Kasumi-1 (cell line): ENCODE measurements at places on chromosomes 3 and 15.

- no peak for DNase-seq
Observed at GRCh38 chr3:17192995-17193394, 308.2 kb downstream of the PLCL2 start.

DNA sequence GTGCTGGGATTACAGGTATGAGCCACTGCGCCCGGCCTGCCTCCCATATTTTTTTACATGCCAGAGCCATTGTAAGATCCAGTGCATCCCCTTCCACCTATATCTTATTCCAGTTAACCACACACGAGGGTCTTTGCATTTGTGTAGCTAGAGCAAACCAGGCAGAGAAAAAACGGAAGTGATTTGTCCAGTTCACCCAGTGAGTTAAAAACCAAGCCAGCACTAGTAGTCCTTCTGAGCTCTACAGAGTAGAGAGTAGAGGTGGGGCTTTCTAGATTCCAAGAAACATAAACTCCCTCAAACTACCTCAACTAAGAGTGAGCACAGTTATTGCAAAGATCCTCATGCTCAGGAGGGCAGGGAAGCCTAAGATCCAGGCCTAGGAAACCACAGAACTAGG lies 34.7 kb downstream of the TMEM158 start:
- DNase-seq: no peak

GRCh38 chr15:70289191-70289955 lies 191.7 kb upstream of the TLE3 start:
- DNase-seq: no peak

- no peak for DNase-seq
Observed at GRCh38 chr3:197595470-197596185, 39.9 kb upstream of the BDH1 start.

DNA sequence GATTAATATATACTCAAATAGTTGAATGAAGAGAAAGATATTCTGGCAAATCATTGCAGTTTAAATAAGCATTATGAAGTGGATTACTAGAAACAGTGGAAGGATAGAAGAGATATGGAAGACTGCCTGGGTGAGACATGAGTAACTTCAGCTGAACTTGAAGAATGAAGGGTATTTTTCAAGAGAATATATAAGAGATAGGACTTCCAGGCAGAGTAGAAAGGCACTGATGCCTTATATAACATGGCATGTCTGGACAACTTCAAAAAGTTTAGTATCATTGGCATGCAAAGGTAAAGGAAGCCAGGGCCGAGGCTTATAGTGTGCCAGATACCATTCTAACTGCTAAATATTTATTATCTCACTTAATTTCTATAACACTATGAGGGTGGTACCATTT lies 126.5 kb upstream of the SLC7A14 start:
- DNase-seq: no peak

DNA sequence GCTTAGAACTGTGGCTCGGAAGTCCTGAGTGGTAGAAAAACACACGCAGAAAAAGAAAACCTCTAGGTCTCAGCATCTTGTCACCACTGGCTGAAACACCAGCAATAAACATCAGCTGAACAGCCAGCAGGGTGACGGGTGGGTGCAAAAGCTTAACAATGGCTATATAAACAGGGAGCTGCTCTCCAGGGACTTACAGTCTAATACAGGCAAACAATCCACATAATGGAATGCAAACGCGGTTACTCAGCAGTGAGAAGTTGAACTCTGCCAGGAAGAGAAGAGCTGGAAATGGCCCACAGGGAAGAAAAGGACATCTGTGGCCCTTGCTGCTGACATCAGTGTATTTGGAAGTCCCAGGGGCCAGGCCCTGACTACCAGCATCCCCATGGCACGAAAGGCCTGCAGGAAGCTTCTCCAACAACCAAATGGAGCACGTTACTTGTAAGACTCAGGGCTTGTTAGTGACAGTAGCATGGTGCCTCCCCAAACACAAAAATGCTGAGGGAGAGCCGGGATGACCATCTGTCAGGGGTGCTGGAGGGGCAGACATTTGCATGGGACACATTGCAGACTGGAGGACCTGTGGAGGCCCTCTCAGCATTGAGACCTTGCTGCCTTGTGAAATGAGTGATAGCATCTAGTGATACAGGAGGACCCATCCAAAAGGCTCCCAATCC lies 3.0 kb downstream of the HEG1 start:
- DNase-seq: no peak

DNA sequence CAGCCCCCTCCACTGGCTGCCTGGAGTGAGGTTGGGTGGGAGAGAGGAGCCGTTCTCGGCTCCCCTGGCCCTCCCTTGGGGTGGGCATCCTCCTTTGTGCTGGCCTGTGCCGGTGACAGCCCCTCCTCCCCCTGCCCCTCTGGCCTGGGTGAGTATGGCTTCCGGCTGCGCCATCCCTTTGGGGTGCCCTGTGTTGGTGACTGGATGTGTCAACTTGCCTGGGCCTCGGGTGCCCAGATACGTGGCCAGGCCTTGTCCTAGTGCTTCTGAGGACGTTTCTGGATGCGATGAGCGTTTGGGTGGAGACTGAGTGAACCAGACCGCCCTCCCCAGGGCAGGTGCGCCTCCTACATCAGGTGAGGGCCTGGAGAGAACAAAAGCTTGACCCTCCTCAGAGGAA lies 59.7 kb downstream of the PLXNA1 start:
- DNase-seq: no peak

- DNase-seq: no peak
Observed at GRCh38 chr3:88767746-88768145, 339.7 kb upstream of the EPHA3 start.
